ENCODE measurements at places on chromosomes 16 and 17.

- DNase-seq = peak; percentile 48
Measured at GRCh38 chr16:2952679-2953078, 11.4 kb upstream of the KREMEN2 start.

DNA sequence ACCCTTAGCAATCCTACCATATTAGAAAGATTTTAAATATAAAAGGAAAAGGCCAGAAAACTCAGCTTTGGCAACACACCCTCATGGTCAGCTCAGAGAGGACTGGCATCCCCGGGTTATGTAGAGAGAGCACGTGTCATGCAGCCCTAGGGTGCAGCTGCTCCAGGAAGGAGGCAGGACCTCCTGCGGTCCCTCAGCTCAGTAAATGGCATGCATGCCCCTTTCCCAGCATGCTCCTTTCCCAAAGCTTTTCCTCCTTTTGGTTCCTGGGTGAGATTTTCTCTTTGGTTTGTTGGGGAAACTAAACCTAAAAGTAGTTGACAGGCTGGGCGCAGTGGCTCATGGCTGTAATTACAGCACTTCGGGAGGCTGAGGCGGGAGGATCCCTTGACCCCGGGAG lies 3.9 kb downstream of the GAN start:
- DNase-seq = no peak

GRCh38 chr17:9529033-9529700 lies 46.5 kb downstream of the STX8 start:
- DNase-seq = no peak

DNA sequence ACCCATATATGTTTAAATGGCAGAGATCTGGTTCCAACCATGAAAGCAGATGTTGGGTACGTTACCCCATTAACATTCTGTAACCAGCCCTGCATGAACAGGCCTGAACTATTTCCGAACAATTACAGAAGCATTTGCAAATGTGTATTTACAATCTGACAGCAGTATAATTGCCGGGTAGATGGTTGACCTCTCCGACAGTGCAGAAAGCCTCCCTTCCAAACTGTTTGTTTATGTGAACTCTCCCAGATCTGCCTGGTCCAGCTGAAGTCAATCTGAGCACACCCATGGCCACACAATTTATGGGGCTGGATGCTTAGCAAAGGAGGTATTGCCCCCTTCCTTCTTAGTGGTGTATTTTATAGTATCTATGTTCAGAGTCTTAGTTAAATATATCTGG lies 21.8 kb downstream of the NUDT7 start:
- no peak for DNase-seq

DNA sequence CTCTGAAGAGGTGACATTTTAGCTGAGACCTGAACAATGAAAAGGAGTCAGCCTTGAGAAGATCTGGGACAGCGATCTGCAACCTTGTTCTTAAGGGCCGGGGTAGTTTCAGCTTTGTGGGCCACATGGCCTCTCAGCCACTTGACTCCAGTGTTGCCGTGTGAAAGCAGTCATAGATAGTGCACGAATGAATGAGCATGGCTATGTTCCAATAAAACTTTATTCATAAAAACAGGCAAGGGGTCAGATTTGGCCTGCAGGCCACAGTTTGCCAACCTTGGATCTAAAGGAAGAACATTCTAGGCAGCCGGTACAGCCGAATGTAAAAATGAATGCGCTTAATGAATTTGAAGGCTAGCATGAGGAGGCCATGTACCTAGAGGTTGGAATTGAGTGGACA lies 83.5 kb downstream of the ABCC6 start:
- no peak for DNase-seq

GRCh38 chr16:50652836-50653425 lies 28.2 kb downstream of the SNX20 start:
- DNase-seq = no peak

DNA sequence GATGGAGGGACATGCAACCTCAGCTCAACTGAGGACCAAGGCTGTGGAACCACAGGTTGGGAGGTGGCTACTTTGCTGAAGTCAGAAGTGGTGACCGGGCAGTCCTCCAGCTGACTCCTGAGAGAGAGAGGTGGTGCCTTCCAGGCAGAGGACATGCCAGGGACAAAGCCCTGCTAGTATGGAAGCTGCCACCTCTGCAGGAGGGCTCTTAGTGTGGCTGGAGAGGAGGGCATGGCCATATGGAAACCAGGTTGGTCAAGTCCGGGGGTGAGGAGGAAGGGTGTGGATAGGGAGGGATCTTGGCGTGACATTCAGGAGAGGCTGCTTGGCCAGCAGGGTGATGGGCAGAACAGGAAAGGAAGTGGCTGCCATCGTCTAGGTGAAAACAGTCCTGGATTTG lies 5.7 kb downstream of the C16orf86 start:
- no peak for DNase-seq

GRCh38 chr16:77304877-77305276 lies 105.7 kb downstream of the SYCE1L start:
- no peak for DNase-seq

GRCh38 chr16:29836623-29837022 lies 16.4 kb downstream of the MVP start:
- no peak for DNase-seq

GRCh38 chr17:50451943-50452629 lies 16.6 kb downstream of the CHAD start:
- DNase-seq = no peak

- no peak for DNase-seq
Measured at GRCh38 chr17:14552306-14552705, 251.4 kb downstream of the HS3ST3B1 start.

- no peak for DNase-seq
Measured at GRCh38 chr17:7721612-7722011, 4.1 kb downstream of the DNAH2 start.

GRCh38 chr17:17004251-17004996 lies 32.5 kb upstream of the TNFRSF13B start:
- no peak for DNase-seq

- DNase-seq = no peak
Measured at GRCh38 chr16:69720822-69721430, 5.4 kb downstream of the NQO1 start.

DNA sequence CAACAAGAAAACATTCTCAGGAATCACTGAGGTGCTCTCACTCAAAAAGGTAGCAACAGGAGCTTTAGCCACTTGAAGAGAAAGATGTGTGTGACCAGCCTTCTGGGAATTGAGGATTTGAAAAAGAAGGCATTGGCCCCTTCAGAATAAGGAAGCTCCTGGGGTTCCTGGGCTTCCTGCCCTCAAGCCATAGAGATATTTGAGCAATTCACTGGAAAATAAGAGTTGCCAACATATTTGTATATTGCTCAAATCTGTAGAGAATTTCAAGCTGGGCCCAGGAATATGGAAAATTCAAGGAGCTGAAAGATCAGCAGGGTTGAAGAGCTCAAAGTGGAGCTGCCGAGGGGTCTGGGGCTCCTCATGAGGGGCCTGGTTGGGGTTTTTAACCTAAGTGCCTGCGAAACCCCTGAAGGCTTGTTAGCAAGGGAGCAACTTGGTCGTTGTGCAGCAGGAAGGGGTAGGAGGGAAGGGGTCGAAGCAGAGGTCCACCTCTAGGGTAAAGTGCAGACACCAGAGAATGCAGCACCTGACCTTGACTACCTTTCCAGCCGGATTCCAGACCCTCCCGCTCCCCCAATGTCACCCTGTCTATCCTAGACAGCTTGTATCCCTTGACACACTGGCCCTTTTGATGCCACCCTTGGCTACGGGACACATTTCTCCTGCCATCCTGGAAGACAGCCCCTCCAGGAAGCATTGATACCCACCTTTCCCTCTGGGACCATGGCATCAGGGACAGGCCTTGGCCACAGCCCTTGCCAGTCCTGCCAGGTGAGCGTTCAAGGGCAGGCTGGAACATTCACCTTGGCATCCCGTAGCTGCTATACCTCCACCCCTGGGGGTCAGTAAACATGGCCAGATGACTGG lies 67.6 kb upstream of the SREBF1 start:
- no peak for DNase-seq

DNA sequence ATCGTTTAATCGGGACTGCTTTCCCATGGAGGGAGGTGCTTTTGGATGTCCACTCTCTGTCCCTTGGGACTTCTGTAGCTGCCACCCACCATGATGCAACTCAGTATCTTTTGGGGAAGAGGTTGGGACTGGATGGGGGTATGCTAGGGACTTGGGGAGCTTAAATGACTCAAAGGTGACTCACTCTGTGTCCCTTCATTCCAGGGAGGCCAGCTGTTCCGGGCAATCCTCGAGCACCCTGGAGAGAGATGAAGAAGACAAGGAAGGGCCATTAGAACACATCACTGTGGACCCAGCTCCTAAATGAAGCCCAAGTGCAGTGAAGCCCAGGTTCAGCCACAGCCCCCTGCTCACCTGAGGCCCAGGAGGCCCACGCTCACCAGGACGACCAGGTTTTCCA lies 4.6 kb downstream of the COL1A1 start:
- DNase-seq = no peak

GRCh38 chr17:58383892-58384462 lies 32.0 kb upstream of the SUPT4H1 start:
- no peak for DNase-seq

GRCh38 chr17:77127735-77128361 lies 12.9 kb upstream of the SEC14L1 start:
- DNase-seq = no peak

- no peak for DNase-seq
Measured at GRCh38 chr16:85068746-85069145, 41.2 kb downstream of the KIAA0513 start.

DNA sequence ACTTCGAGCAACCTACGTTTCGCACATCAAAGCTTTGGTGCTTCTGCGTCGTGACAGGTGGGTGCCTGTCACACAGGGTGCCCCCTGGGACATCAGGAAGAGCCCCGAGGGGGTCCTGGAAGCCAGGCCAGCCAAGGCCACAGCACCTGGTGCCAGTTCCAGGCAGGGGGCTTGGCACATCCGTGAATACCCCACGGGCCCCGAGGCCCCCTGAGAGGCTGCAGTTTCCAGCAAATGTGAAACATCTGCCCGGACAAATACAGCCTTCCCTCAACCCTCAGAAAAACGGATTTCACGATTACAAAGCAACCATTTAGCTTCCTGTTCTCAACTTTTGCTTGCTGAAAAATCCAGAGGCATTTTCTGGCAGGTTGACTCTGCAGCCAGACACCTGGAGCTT lies 109.3 kb upstream of the METRNL start:
- no peak for DNase-seq

GRCh38 chr16:1920727-1921171 lies 2.5 kb upstream of the HS3ST6 start:
- DNase-seq = no peak

- DNase-seq = no peak
Measured at GRCh38 chr17:76899414-76899813, 31.2 kb downstream of the MGAT5B start.

DNA sequence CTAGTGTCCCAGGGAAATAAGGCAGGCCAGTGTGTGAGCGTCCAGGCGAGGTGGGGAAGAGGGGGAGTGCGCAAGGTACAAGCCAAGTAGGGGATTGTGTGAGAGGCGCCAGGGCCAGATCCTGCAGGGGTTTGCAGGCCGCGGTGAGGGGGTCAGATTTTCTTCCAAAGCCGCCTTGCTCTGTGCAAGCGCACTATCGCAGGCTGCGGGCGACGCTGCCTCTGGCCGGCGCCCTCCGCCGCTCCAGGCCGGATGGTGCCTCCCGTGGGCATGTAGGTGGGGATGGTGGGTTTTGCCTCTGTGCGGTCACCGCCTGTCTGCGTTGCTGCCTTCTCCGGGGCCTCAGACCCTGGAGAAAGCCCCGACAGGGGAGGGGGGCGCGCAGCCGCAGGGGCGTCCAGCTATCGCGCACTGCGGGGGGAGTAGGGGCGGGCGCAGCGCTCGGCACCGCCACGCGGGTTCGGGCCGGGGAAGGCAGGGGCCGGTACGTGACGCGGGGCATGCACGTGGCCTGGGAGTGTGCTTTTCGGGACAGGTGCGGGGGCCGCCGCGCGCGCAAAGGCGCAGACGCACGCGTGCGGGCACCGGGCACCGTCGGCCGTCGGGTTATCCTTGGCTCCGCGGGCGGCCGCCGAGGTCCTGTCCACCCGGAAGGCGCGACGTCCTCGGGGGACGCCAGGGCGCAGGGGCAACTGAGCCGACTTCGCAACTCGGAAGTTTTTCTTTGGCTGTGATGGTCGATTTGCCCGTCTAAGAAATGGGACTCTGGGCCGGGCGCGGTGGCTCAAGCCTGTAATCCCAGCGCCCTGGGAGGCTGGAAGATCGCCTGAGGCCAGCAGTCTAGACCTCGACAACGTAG lies 1.1 kb upstream of the HAPSTR1 start:
- DNase-seq = no peak

Data from NCI-H1092 (cell line).